Hematopoietic multipotent progenitor cell treated with erythropoietin and hydrocortisone succinate and interleukin-3 and kit ligand, for 15 days (in vitro differentiated cells): ENCODE measurements at places on chromosomes 3 and 15.

DNA sequence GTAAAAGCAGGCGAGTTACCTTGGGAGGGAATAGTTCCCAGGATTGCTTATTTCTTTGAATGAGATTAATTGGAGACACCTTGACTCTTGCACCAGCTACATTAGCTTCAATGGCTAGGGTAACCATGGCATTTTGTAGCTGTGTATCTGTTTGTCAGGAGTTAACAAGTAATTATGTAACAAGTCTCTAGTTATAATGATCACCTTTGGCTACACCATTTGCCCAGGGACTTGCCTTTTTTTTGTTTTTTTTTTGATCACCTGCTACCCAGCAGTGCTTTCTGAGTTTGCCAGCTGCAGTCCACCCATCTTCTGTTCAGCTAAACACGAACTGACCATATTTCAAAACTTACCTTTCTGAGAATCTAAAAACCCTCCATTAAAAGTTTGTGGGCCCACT lies 2.2 kb downstream of the MED12L start:
- DNase-seq, result no peak

GRCh38 chr15:68751622-68752021 lies 69.1 kb downstream of the ANP32A start:
- DNase-seq, result no peak

- no peak for DNase-seq
Observed at GRCh38 chr3:23741036-23741706, 64.6 kb upstream of the UBE2E1 start.

GRCh38 chr3:184325715-184326369 lies 11.4 kb downstream of the EIF4G1 start:
- no peak for DNase-seq

GRCh38 chr15:51229907-51230330 lies 108.5 kb downstream of the CYP19A1 start:
- no peak for DNase-seq

- DNase-seq, result no peak
Observed at GRCh38 chr3:21185816-21186314, 565.1 kb downstream of the ZNF385D start.

GRCh38 chr3:20742903-20743552 lies 557.0 kb upstream of the SGO1 start:
- no peak for DNase-seq

GRCh38 chr3:55555873-55556618 lies 68.9 kb upstream of the WNT5A start:
- no peak for DNase-seq

DNA sequence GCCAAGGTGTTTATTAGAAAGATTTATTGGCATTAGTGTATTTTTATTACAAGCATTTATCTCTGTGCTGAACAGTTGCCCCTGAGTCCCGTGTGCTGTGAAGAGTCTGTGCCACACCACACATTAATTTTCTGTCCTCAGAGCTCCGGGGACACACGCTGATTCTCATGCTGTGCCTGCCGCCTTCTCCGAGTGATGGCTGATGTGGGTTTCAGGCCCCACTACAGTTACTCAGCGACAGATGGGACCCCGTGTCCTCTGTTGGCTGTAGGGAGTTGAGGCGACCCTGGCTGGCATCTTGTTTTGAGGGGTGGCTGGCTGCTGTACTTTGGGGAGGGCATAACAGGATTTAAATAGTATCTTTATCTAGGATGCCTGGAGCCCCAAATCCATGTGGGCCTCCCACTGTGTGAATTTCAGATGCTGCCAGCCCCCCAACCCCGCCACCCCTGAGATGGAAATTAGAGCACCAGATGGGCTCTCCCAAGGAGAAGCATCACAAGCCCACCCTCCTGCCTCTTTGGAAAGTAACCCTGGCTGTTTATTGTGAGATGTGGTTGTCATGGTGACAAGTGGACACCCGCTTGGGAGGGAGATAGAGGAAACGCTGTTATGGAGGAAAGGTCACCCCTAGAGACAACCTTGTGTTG lies 185.6 kb downstream of the APBA2 start:
- no peak for DNase-seq

DNA sequence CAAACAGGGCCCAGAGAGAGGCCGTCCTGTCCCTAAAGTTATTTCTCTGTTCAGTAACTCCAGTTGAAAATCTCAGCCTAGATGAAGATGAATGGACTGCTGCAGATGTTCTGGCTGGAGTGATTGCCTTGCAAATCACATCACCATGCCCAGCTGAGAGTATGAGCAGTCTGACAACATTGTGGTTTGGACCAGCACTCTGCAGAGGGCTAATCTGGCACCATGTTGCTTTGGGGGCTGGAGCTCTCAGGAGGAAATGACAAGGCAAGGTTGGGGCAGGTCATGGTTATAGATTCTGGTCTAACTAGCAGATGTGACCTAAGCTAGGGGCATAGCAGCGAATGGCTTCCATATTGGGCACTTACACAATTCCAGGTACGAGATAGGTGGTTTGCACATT lies 314.2 kb downstream of the CLSTN2 start:
- DNase-seq, result no peak

GRCh38 chr3:117531078-117531767 lies 821.6 kb downstream of the TUSC7 start:
- DNase-seq, result no peak

DNA sequence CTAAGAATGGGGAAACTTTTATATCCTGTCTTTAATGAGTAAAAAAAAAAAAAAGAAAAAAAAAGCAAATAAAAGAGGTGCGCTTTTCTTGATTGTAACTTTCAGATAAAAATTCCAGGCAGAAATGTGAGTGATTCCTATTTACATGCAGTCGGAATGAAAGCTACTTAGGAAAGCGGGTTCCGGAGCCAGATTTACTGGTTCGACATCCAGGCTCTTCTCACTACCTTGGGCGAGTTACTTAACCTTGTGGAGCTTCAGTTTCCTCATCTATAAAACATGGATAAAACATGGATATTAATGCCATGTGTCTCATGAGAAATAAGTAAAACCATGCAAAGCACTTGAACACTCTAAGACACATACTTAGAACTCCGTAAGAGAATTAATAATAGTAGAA lies 169.2 kb downstream of the TP63 start:
- DNase-seq, result no peak

DNA sequence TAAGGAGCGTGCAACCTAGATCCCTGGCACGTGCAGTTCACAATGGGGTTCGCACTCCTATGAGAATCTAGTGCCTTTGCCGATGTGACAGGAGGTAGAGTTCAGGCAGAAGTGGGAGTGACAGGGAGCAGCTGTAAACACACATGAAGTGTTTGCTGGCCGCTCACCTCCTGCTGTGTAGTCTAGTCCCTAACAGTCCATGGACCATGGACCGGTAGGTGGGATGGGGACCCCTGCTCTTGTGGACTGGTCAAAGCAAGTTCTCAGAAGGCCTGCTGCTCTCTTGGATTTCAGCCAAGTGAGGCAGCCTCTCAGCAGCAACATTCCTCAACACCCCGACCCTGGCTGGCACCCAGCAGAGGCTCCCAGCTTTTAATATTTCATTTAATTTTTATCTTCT lies 58.2 kb upstream of the SNRPA1 start:
- no peak for DNase-seq

GRCh38 chr3:54421943-54422342 lies 299.6 kb downstream of the CACNA2D3 start:
- no peak for DNase-seq

DNA sequence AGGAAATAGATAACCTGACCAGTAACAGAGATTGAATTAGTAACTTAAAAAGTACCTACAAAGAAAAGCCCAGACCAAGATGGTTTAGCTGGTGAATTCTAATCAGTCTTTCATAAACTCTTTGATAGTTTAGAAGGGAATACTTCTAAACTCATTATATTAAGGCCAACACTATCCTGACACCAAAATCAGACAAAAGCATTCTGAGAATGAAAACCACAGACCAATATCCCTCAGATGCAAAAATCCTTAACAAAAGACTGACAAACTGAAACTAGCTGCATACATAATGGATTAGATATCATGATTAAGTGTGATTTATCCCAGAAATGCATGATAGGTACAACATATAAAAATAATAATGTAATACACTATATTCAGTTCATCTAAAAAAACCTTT lies 115.6 kb downstream of the RFX7 start:
- DNase-seq, result no peak

- no peak for DNase-seq
Observed at GRCh38 chr15:89599021-89599420, 23.8 kb downstream of the TICRR start.

GRCh38 chr3:196012481-196012880 lies 69.4 kb downstream of the TFRC start:
- no peak for DNase-seq

DNA sequence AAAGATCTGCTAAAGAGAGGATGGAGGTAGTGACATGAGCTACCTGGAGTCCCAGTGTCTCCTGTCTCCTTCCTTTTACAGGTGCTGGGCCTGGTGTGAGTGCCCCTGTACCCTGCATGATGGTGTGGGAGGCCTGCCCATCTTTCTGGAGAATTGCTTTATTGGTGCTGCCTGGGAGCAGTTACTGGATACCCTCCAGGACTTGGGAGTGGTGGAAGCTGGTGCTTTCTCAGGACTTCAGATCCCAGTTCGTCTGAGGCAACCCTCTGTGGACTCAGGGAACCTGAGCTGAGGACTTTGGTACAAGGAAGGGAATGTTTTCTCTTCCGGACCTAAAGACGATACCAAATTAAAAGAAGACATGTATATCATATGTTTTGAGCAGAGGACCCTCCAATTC lies 18.3 kb upstream of the NUDT16 start:
- DNase-seq, result no peak

GRCh38 chr3:144457758-144458157 lies 486.1 kb downstream of the DIPK2A start:
- no peak for DNase-seq

DNA sequence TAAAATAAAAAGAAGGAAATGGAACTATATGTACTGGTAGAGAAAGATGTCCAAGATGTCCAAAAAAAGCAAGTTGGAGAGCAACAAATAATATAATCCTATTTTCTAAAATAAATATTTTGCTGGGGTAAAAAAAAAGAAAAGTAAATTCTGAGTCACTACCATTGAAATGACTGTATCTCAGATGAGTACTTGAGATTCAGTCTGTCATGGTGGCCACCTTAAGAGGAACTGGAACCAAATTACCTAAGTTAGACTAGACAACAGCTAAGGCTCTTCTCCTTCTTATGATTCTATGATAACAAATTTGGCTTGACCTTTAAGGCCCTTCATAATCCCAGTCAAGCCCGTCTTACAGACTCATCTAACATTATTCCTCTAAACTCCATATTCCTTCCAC lies 270.6 kb upstream of the HES1 start:
- DNase-seq, result no peak

GRCh38 chr3:187746442-187747281 lies 1.4 kb upstream of the BCL6 start:
- peak; percentile 25 for DNase-seq

DNA sequence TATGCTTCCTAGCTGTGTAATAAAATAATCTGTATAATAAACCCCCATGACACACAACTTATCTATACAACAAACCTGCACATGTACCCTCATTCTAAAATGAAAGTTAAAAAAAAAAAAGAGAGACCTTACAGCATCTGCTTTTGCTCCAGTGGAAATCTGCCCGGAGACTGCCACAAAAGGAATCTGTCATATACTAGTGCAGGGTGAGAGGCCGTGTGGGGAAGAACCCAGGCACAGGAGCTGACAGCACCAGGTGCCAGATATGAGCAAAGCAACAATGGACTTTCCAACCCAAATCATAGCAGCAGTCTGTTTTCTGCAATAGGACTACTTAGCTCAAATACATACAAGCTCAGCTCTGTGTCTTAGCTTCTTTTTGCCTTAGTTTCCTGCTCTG lies 346.5 kb downstream of the ROBO1 start:
- DNase-seq, result no peak

GRCh38 chr15:101303408-101303807 lies 8.4 kb upstream of the SNRPA1 start:
- DNase-seq, result no peak

GRCh38 chr3:63240381-63240902 lies 37.7 kb upstream of the SYNPR start:
- DNase-seq, result no peak

DNA sequence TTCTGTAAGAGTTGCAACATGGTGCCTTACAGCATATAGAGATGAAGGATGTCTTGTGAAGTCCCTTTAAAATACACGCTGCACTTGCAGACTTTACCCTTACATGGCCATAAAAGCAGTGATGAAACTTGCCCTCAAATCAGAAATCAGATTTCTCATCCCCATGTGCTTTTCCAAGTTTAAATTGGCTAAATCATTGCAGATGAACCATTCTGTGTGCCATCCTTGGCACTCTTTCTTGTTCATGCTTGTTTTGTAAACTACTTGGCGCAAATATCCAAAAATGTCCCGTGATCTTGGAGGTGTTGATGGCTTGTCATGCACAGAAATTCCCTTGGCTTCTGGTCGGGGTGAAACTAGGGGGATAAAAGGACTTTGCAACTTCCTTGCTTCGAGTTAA lies 135.7 kb downstream of the LRIG1 start:
- DNase-seq, result no peak
